D721Med (cell line): ENCODE measurements at places on chromosomes 11 and 22.

- no peak for DNase-seq
Observed at GRCh38 chr22:37202716-37203115, 9.6 kb downstream of the SSTR3 start.

- no peak for DNase-seq
Observed at GRCh38 chr11:38867338-38867737, 2269.3 kb upstream of the RAG2 start.

DNA sequence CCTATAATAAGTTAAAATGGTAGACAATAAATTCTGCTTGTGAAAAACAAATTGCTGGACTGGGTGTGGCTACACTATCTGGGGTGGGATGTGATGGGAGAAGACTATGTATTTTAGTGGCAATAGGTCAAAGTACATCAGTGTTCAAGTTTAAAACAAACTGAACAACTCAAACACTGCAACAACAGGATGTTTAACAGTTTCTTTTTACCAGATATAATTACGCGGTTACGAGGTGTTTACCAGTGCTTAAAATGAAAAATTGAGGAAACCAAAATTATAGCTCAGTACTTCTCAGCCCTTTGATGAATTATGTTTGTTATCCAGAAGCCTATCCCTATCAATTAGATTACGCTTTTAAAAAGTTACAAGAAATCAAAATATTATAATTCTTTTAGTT, 3.2 kb downstream of the PRDM10 start:
- DNase-seq, result no peak

DNA sequence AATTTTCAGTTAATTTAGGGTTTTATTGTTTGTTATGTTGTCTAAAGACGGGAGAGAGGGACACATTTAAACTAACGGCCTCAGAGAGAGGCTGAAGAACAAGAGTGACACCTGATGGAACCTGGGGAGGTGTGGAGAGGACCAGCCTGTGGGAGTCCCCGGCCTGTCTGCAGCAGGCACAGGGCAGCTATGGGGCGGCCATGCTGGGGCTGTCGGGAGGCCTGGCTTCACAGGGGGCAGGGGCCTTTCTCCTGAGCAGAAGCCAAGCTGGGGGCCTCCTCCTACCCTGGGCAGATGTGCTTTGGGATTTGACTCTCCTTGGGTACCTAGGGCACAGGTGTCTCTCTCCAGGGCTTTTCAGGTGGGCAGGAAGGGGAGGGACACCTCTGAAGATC, 21.9 kb downstream of the RELT start:
- DNase-seq, result no peak

DNA sequence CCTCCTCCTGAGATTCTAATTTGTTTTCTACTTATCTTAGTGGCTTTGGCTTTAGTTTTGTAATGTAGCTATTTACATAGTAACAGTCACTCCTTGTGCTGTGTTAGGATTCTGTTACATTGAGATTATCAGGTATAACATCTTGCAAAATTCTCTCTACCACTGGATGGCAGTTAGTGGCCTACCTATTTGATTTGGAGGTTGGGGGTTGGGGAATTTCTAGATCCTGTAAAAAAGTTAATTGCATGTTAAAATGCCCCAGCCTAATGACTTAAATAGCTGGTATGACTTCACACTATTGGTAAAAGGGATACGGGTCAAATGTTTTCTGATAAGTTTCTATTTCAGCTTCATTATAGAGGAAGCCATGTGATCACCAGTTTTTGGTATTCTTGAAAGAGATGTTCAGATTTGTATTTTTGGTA, 2.8 kb downstream of the GRK3 start:
- no peak for DNase-seq

GRCh38 chr11:120055646-120056045, 82.3 kb downstream of the TRIM29 start:
- DNase-seq, result no peak

- DNase-seq, result no peak
Observed at GRCh38 chr11:945986-946385, 20.3 kb downstream of the AP2A2 start.

DNA sequence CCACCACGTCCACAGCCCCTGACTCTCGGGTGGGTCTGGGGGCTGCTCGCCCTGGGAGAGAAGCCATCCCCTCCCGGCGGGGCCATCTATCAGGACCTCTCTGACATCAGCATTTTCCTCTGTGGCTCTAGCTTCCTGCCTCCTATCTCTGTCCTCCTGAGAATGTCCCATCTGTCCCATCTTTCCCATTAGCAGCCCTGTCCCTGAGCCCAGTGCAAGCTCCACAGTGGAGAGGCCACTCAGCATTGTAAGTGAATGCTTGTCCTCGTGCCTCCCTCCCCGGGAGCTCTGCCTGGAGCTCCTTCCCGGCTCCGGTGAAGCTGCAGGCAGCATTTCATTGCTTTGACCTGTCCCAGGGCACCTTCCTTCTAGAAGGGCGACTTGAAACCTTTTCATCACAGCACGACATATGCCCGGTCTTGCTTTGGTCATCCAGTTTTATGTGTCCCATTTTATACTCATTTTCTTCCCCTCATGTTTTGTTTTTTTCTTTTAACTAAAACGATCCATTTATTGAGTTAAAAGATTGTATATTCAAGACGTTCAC, 49.7 kb downstream of the RTN4R start:
- no peak for DNase-seq

DNA sequence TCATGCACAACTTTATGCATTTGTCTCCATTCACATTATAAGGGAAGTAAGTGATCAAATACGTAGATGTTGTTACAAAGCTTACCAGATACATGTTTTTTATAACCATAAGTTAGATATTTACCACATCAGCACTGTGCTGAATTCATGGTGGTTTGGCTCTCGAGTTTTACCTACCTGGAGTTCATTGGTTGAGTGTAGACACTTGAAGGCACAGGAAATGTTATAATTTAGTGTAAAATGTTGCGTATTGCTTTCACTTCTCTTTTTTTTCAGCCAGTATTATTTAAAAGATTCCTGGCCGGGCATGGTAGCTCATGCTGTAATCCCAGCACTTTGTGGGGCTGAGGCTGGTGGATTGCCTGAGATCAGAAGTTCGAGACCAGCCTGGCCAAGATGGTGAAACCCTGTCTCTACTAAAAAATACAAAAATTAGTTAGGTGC, 53.1 kb upstream of the GRK2 start:
- no peak for DNase-seq

GRCh38 chr11:26021017-26021416, 310.9 kb upstream of the ANO3 start:
- DNase-seq, result no peak

DNA sequence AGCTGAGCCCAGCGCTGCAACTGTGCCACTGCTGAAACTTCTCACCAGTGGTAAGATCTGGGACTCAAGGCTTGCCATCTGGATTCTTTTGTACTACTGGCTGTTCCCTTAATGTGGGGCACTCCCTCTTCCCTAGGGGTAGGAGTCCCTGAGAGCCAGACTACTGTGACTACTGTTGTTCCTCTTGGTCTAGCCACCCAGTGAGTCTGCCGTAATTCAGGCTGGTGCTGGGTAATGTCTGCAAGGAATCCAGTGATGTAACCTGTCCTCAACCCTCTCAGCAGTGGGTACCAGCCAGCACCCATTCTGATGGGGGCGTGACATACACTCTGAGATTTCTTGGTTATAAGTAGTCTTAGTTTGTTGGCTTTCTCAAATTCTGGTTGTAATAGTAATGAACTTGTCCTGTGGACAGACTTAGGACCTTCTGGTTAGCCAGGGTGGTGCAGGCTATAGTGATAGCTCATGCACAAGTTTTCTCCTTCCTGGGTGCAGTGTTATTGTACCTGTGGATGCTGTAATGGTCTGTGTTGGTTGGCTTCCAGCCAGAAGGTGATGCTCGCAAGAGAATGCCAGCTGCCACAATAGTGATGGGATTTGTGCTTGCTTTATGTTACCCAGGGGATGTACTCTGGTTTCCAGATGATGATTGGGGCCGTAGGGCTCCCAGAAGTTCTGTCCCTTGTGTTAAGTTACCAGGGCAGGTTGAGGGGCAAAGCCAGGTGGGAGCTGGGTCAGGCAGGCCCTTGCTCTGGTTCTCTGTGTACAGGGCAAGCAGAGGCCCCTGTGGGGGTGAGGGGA, 65.5 kb downstream of the ARHGAP42 start:
- no peak for DNase-seq
